Small intestine (tissue), 16 donors: ENCODE measurements at places on chromosomes 2 and 18. TPM values are rescaled to one million over a fixed set of nuclear protein-coding genes. Genes with fewer than 3 reads are reported as not detected.

DNA sequence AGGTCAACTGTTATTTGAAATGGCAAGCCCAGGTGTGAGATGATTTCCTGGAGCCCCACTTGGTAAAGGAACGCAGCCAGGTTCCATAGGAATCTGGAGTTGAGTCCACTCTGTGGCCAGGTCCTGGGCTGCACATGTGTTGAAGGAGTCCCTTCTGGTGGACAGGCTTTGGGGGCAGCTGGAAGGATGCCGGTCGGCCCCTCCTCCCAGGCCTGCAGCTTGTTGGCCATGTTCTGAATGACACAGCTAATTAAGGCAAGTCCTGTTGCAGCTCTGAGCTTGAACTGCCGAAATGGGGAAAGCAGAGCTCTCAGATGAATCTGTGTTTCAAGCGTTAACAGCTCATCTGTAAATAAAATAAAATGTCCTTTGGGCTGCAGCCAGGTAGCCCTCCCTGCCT is 23.8 kb downstream of the EN1 start:
- no peak overlapping the region for H3K27ac ChIP-seq
- no peak for DNase-seq
- peaks cover 61% of the 10 kb centered on the region for H3K27me3 ChIP-seq

GRCh38 chr2:23530206-23530908 is 145.4 kb downstream of the KLHL29 start:
- H3K27me3 ChIP-seq, result no peaks in the 10 kb centered on the region
- no peaks in the 10 kb centered on the region for H3K36me3 ChIP-seq
- no peak overlapping the region for H3K4me3 ChIP-seq
- H3K27ac ChIP-seq, result no peak overlapping the region
- no peak for DNase-seq

- H3K4me3 ChIP-seq, result peak overlapping the region; percentile 79
- peak; percentile 61 for DNase-seq
- H3K27me3 ChIP-seq, result no peaks in the 10 kb centered on the region
- peak overlapping the region; percentile 100 for H3K27ac ChIP-seq
- no peaks in the 10 kb centered on the region for H3K4me1 ChIP-seq
Measured at GRCh38 chr2:173963323-173963816, 1.8 kb downstream of the SP3 start.

DNA sequence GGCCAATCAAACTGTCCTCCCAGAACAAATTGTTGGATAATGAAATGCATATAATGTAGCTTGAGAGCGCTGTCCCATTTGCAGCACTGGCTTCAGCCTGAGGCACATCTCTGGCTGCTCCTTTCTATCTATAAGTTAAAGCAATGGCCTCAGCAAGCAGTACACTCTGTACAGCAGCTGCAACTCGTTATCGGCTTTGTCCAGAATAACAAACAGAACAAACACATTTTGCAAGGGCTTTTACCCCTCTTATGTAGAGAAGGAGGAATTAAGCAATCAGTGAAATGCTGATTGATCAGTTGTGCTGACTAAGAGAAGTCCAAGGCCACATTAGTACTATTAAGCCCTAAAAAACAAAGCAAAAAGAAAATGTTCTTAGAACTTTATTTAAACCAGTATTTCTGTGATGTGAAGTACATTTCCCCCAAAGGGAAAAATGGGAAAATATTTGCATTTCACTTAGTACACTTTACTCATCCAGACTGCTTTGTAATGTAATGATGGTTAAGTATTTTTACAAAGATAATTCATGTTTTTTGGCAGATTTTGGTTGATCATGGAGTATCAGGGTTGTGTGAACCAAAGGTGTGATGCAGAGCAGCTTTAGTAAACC is 15.0 kb upstream of the CPS1 start:
- DNase-seq, result peak; percentile 63
- no peak overlapping the region for H3K4me3 ChIP-seq
- H3K36me3 ChIP-seq, result no peaks in the 10 kb centered on the region

DNA sequence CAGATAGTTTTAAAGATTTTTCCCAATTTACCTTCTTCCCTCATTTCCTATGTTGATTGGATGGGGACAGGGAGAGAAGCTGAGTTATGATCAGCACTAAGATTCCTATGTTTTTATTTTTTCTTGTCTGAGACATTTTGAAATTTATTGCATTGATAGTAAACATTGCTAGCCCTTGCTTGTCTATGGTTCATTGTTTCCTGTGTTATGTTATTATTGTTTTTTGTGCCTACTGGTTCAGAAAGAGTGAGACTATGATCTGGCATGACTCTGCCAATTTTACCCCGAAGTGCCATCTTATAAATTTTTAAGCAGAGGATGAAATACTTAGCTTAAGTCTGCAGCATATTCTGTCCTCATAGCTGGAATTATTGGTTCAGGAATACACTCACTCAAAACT is 478.5 kb downstream of the MBD2 start:
- no peak overlapping the region for H3K4me3 ChIP-seq
- no peak overlapping the region for H3K27ac ChIP-seq
- no peaks in the 10 kb centered on the region for H3K4me1 ChIP-seq
- H3K36me3 ChIP-seq, result no peaks in the 10 kb centered on the region

RAB27B gene
- 7.5 TPM for polyA plus RNA-seq

SERPINB7 gene
- polyA plus RNA-seq, result not detected

CCDC68 gene
- 36.5 TPM for polyA plus RNA-seq

SGO2 gene
- polyA plus RNA-seq, result 6.0 TPM

LYPD1 gene
- polyA plus RNA-seq, result 0.87 TPM

METTL8 gene
- 2.2 TPM for polyA plus RNA-seq
